T-helper 2 cell treated with Interferon-gamma antibody and Interleukin-4, amounts not matched to agents 5 μg/mL and 100 μg/mL, for 36 hours (primary cell): ENCODE measurements at places on chromosomes 16 and 17.

GRCh38 chr17:42097691-42098631 lies at the start of gene ZNF385C:
Gene ZNF385C, minus strand, starts transcription at chr17:42098473. Its CDS starts 35,417 bp downstream, at chr17:42063056.
- DNase-seq = no peak

GRCh38 chr16:18800775-18801144 lies 589 bp downstream of the ARL6IP1 start:
- no peak for DNase-seq

- DNase-seq = no peak
These were observed 4.6 kb downstream of the GNA13 start for GRCh38 chr17:65051922-65052321.

- DNase-seq = no peak
These were observed 5.0 kb upstream of the ALDH3A1 start for GRCh38 chr17:19753051-19753509.

DNA sequence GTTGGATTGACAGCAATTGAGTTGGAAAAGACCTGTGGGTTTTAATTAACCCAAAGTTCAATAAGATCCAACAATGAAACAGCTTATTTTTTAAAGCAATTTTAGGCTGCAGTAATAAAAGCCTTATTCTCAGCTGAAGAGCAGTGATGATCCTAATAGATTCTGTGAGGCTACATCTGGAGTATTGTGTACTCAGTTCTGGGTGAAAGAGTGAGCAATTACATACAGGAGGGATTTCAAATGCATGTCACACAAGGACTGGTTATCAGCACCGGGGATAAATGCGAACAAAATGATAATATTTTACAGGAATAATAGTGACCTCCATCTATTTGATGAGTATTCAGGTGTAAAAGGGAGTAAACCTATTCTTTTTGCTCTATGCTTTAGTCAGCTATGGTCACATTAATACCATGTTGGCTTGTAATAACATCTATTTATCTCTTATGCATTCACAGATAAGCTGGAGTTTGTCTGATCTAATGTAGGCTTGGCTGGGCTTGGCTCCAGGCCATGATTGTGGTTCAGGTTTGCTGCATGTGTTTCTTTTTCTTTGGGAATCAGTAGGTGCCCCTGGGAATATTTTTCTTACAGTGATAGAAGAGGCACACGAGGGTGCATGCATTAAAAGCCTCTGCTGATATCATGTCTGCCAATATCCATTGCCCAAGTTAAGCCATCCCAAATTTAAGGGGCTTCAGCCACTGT lies 22.2 kb upstream of the TOX3 start:
- no peak for DNase-seq

GRCh38 chr16:87697256-87697655 lies 68.5 kb downstream of the KLHDC4 start:
- no peak for DNase-seq

DNA sequence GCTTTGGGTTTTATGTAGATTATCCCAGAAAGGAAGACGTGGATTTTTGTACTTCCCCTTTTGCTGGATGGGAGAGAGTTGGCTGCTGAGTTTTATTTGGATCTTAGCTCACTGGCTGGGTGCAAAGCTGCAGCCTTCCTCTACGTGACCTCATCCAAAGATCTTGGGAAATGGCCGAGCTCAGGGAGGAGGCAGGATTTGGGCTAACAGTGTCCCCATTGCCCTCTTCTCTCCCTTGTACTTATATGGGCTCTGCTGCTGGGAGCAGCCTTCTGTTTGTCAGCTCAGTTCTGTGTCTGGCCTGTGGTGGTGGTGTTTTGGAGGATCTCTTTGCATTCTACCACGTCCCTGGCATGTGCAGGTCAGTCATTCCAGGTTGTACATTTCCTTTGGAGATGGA lies 2.0 kb downstream of the AOC3 start:
- no peak for DNase-seq

GRCh38 chr17:81339191-81339533 lies 44.1 kb upstream of the SLC38A10 start:
- DNase-seq = no peak
